ENCODE measurements at places on chromosomes 12 and 14. TPM values are rescaled to one million over a fixed set of nuclear protein-coding genes. Genes with fewer than 3 reads are reported as not detected.

TEX52 gene
- not detected for total RNA-seq

DNA sequence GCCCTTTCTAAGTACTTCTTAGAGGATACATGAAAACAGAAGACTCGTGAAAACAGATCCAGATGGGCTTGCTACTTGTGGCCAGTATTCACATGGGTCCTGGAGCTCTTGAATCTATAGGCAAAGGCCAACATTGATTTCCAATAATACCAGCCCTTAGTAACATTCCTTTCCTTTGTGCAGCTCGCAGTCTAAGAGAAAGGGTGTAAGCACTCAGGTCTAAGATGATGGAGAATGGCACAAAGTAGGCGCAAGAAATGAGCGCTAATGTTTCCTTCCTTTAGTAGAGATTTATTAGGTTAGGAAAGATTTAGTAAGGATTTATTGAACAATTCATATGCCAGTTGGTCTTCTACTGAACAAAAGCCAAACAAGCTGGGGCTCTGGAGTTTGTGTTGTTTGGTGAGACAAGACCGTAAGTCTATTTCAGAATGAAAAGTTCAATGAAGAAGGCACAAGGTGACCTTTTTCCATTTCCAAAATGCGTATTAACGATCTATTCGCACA lies 525 bp downstream of the RNU6-8 start:
- no peak for DNase-seq

DNA sequence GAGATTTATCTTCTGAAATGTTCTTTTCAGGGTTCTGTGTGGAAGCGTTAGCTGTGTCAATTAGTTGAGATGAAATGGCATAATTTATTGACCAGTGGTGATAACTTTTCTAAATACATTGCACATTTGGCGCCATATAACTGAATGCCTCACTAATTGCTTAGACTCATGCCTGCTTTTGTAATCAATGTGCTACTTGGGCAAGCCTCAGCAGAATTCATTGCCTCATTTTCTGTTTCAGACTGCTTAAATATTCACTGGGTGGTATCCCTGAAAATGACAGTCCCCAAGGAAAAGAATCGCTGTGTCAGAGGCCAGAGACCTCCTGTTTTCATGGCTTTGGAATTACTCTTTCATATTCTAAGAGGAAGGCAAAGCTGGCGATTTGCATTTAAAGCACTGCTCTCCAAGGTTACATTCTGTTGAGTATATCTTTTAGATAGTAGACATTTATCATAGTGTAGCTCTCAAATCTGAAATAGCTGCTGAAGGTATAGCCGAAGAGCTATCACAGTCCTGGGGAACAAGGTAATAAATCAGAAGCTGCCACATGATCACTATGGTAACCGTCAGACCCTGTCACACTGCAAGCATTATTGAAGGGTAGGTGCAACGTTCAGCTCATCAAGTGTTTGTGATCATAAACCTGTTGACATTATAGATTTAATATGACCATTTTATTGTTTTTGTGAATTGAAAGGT lies 297.3 kb upstream of the E2F7 start:
- no peak for DNase-seq

- no peak for DNase-seq
Measured at GRCh38 chr14:53881161-53881871, 75.3 kb downstream of the BMP4 start.

- no peak for DNase-seq
Measured at GRCh38 chr12:68784015-68784414, 24.0 kb upstream of the MDM2 start.

- DNase-seq, result no peak
Measured at GRCh38 chr12:104565606-104566243, 109.0 kb downstream of the CHST11 start.

DNA sequence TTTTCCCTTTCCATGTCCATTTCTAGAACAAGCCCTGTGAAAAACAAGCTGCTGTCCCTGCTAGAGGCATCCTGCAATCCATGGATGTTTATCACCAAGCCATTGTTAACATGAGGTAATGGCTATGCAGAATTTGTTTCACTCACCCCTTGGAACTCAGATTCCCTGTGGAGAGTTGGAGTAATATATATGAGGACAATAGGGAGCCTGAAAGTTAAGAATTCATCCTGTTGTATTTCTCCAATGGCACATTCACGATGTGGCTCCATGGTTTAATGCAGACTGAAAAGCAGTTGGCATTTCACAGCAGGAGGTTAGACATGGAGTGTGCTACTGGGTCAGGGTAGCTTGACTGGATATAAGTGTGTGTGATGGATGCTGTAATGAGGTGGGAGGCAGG lies 32.4 kb downstream of the GPR65 start:
- no peak for DNase-seq

DNA sequence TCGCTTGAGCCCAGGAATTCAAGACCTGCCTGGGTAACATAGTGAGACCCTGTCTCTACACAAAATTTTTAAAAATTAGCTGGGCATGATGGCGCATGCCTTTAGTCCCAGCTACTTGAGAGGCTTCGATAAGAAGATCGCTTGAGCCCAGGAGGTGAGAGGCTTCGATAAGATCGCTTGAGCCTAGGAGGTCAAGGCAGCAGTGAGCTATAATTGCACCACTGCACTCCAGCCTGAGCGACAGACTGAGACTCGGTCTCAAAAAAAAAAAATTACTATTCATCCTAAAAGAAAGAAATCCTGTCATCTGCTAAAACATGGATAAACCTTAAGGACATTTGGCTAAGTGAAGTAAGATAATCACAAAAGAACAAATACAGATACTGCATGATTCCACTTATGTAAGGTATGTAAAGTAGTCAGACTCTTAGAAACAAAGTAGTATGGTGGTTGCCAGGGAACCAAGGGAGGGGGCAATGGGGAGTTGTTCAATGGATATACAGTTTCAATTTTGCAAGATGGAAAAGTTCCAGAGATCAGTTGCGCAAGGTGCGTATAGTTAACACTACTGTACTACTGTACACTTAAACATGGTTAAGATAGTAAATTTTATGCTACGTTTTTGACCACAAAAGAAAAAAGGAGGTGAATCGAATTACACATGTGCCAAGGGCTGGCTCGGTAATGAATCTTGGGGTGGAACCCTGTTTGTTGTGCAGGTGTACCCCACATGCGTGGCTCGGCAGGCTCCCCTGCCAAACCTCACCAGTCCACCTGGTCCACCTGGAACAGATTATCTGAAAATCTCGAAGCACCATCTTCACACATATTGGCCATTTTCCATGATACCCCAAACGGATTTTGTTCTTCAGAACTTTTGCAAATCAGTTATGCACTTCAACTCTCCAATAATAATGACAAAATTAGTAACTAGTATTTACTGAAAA lies 18.3 kb upstream of the ATP2A2 start:
- DNase-seq, result no peak

DNA sequence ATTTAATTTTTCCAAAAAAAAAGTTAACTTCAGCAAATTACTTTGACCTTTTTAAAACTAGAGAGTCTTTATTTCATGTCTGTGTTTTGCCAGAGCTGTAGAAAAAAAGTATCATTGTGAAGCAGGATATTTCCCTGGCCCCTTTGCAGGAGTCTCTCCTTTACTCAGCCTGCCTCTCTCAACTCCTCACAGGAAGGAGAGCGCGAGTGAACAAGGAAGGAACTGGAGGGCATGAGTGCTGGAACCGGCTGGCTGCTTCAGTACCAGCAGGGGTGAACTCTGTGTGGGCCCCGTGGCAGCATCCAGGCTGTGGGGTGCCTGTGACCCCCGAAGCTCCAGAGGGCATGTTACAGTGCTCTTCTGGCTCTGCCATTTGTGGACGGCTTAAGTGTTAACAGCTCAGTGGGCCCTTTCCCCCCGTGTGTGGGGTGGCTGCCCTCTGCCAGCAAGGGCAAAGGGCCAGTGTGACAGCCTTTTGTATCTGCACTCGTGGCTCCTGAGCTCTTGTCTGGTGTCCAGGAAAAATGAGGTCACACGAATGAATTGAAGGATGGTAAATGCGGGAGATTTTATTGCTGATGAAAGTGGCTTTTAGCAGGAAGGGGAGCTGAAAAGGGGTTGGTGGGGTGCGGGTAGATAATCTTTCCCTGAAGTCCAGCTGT lies 76.6 kb upstream of the KCNH3 start:
- no peak for DNase-seq

VDR gene
- not detected for total RNA-seq

- DNase-seq, result no peak
Measured at GRCh38 chr12:127257366-127257935, 1009.5 kb upstream of the TMEM132C start.

CCDC88C gene
- 68.0 TPM for total RNA-seq

- peak; percentile 79 for DNase-seq
Measured at GRCh38 chr14:39432619-39433451, 602 bp upstream of the FBXO33 start.

DNA sequence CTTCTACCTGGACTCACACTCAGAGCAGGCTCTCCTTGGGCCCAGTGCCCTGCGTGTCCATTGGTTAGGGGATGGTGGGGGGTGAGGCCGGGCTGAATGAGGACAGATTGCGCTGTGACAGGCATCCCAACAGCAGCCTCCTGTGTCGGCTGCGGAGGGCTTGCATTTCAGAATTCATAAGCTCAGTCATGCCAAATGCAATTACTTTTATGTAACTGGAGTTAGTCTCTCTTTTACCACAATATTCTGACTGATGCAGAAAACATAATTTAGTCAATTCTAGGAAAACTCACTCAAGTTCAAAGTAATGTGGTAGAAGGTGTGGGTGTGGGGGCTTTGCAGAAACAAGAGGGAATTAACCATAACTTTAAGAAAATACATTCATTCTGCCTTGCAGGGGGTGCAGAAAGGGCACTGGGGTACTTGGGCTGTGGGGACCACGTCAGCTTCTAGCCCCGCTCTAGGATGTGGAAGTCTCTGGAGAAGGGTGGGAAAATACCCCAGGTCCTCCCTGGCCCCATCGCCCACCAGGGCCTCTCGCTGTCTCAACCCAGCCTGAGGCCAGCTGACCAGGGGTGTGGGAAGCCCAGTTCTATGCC lies 257.7 kb downstream of the ADGRD1 start:
- no peak for DNase-seq

DNA sequence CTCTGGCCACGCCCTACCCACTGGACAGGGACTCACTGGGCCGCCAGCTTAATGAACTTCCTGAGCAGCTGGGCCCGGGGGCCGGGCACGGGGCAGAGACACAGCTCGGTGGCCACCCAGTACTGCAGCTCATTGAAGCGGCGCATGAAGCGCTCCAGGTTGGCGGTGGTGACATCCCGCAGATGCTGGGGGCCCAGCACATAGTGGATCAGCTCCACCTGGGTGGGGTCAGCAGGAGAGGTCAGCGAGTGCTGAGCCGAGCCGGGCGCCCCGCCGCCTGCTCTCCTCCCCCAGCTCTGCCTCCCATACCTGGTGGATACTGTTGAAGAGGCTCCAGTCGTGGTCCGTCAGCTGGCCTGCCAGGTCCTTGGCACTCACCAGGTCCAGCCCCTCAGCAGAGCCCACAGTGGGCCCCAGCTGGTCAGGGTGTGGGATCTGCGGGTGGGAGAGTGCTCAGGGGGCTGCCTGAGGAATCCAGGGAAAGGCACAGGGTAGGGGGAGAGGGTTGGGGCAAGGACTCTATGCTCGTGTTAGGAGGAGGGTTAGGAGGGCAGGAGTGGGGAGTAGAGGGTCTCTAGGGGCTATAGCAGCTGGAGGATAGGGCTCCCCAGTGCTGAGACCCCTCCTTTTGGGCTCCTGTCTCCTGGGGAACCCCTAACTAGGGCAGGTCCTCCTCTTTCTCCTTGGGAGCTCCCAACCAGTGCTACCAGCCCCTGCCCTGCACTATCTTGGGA lies 15.5 kb upstream of the ENDOU start:
- no peak for DNase-seq

DNA sequence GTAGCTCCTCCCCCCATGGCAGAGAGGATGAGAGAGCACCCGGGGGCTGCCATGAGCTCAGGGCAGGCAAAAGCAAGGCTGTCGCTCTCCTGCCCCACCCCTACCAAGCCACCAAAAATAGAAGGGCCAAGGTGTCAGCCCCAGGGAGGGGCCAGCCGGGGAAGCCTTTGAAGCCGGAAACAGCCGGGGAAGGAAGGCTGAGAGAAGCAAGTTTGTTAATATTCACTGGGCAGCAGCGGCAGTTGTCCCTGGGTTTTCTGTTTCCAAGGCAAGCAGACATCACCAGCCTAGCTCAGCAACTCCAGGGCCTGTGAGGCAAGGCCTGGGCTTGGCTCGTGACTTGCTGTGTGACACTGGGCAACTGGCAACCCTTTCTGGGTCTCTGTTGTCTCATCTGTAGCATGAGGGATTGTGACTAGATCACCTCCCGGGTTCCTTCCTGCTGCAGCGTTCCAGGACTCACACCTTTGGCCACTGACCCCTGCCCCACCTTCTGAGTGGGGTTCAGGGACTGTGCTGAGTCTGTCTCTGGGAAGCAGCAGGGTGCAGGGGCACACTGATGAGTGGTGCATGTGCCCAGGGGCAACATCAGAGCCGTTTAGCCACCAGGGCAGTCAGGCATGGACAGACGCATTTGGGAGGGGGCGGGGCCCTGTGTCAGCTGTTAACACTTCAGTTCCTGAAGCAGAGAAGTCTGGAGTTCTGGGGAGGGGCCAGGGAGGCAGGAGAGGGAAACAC lies 24.3 kb downstream of the SYNDIG1L start:
- DNase-seq, result peak; percentile 53

GRCh38 chr14:63737582-63738006 lies 9.7 kb upstream of the SGPP1 start:
- DNase-seq, result no peak

DNA sequence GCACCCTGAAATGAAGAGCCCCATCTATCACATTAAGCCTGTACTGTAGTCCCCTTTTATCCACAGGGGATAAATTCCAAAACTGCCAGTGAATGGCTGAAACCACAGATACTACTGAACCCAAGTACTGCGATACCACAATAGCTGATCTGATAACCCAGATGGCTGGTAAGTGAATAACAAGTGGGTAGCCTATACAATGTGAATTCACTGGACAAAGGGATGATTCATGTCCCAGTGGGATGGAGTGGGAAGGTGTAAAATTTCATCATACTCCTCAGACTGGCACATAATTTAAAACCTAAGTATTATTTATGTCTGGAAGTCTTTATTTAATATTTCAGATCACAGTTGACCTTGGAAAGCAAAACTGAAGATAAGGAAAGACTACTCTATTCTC lies 201.3 kb downstream of the GPHN start:
- no peak for DNase-seq

DNA sequence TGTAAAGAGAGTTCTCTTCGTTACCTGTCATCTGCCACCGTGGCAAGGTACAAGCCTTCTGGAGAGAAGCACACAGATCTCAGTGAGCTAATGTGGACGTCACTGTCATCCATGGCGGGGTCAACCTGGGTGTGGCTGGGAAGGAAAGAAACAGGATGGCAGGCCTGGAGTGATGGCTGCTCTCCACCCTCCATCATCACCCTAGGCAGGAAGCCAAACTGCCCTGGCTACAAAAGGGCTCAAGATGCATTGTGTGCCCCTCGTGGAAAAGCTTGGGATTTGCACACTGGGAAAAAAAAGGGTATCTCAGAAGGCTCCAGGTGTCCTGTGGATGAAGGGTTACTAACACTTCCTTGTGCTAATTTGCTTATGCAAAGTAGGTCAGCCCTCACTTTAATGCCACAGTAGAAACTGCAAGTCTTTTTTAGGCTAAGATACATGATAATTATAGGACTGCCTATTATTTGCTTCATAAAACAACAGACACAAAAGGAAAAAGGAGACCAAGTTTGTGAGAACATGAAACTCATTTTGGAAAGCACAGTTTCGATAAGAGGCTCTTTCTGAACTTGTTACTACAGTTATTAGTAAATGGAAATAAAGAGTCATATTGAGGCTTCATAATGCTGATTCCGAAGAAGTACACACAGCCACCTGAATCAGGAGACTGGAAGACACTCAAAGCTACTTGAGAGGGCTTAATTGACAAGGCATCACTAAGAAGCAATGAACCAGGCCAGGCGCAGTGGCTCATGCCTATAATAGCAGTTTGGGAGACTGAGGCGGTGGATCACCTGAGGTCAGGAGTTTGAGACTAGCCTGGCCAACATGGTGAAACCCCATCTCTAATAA lies 18.9 kb downstream of the RFC5 start:
- DNase-seq, result no peak
